ENCODE measurements at places on chromosomes 2 and 18.

GRCh38 chr2:16709769-16710168, 44.1 kb upstream of the CYRIA start:
- no peak for DNase-seq

DNA sequence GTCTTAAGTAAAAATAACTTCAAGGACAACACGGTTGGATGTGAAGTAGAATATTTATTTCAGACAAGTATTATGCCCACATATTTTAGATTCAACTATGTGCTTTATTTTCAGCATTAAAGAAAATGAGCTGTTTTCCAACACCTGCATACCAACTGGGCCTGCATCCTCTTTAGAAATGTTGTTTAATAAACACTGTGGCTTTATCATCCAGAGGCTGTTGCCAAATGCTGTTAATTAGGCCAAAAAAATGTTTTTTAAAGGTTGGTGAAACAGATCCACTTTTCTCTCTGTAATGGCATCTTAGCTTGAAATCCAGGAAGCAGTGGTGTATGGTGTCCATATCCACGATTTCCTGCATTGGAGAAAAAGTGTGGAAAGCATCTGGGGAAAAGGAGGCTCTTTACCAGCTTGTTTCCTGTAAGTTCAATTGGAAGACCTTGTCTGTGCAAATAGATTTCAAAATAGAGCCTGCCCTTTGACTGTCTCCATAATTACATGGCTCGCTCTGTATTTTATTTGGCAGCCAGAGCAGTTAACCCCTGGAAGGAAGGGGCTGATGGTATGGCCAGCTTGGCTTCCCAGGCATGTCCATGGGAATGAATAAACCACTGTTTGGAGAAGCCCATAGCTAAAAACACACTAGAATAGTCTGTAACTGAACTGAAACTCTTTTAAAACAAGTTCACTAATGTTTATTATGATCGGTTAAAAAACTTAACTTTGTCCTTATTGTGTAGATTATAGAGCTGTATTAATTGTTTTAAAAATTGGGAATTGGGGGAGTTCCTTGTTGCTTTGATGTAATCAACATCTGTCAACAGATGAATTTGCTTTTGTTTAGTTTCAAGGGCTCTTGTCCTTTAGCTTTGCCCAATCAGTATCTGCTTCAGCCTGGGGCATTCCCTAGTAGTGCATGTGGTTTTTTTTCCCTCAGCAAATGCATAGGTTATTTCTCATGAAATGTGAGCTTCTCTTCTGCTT, 33.0 kb upstream of the DLX1 start:
- peak; percentile 18 for DNase-seq

DNA sequence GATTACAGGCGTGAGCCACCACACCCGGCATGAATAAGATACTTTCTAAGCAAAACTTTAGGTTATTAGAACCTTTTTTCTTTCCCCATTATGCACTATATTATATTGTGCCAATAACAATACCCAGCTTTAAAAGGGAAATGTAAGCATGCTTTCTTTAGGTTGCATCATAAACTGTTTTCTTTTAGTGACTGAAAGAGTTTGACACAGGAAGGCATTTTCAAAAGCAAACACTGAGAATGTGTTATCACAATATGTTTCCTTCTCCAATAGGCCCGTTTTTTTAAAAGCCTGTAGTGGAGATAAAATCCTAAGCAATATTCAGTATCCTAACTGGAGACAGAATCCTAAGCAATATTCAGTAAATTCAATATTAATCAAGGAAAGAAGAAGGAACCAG, 16.7 kb upstream of the EPB41L5 start:
- no peak for DNase-seq

- peak; percentile 90 for DNase-seq
These were observed 97.9 kb upstream of the SERTAD2 start for GRCh38 chr2:64751286-64752260.

DNA sequence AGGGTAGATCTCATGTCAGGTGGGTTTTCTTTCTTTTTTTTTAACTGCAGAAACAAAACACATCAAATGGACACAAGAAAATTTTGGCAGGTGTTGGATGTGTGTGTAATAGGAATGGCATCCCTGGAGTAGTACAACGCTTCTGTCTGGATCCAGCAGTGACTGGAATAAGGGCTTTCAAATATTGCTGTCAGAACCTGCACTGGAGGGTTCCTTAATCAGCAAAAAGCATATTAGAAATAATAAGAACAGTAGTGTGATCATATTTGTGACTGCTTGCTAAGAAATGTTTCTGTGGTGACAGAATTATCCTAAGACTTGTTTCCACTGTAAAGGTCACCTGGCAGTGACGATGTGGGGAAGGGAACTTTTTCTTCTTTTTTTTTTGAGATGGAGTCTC, 30.8 kb downstream of the CREG2 start:
- DNase-seq, result no peak

- DNase-seq, result no peak
These were observed 2.9 kb upstream of the IL1F10 start for GRCh38 chr2:113064898-113065297.

GRCh38 chr18:63808125-63808524, 32.9 kb downstream of the SERPINB7 start:
- no peak for DNase-seq

- DNase-seq, result no peak
These were observed 21.1 kb downstream of the NFU1 start for GRCh38 chr2:69416147-69416546.

GRCh38 chr2:80971-81736, 34.8 kb upstream of the FAM110C start:
- DNase-seq, result no peak

DNA sequence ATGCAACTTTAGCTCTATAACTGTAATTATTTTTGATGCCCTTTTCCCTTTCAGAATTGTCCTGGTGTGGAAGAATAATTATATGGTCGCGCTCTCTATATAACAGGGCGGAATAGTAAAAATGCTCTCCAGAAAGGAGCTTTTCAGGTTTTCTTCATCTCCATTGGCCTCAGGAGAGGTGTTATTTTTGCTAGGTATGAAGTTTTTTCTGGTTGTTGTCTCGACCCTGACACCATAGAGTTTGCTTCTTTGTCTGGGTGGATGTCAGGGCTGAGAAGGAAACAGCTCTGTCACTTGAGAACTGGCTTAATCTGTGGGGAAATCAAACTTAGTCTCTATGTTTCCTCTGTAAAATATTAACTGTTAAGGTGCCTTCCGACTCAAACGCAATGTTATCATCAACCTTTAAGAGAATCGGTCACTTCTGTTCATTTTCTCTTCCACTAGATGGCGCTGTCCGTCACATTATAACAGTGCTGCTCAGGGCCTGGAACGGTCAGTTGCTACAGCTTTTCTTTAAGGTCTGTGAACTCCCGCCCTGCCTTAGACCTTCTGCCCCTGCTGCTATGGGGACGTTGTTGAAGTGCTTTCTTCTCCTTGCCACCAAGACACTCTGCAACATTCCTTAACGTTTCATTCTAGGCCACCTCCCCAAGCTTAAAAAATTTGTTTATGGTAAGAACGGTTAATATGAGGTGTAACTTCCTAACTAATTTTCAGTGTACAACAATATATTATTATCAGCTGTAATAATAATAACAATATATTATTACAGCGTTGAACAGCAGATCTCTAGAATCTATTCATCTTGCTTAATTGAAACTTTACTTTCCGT, 23.8 kb upstream of the SERPINB12 start:
- peak; percentile 98 for DNase-seq

DNA sequence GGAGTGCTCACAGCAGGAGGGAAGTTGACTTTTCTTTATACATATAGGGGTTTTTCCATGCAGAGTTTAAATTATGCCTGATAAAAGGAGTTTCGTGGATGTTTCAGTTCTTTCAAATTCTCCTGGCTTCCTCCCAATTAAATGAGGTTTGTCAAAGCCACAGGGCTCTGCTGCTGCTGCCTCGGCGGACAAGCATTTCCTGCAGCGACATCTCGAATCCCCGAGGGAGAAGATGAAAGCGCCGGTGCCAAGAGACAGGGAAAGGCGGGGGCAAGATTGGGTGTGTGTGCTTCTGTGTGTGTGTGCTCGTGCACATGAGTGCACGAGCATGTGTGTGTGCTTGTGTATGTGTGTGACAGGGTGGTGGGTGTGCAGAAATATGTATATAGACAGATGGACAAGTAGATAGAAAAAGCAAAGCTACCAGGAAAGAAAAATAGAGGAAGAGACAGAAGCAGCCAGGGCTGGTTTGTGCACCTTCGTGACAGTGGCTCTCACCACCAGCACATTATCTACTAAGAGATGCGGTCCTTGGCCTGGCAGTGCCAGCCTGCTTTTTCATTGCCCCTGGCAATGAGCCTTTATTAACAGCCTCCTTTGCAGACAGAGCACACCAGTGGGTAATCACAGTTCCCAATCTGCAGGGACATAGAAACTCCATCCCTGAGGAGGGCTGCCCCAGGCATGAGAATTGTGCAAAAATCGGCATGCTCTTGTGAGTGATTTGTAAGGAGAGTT, 76.2 kb downstream of the CDK15 start:
- DNase-seq, result no peak

Measured in NCI-H1417 (cell line).